Activated naive CD4-positive, alpha-beta T cell treated with anti-CD3 and anti-CD28 coated beads, Interleukin-2, amount 10 ng/mL, durations not matched to agents 5 hours and 36 hours (primary cell): ENCODE measurements at places on chromosomes 7 and 10. TPM values are rescaled to one million over a fixed set of nuclear protein-coding genes. Genes with fewer than 3 reads are reported as not detected.

NXPH1 gene
- total RNA-seq = not detected

SH2B2 gene
- total RNA-seq = 1.4 TPM

IQUB gene
- 0.10 TPM for total RNA-seq

INHBA gene
- 0.25 TPM for total RNA-seq

CYP3A7 gene
- not detected for total RNA-seq

FGFBP3 gene
- 1.6 TPM for total RNA-seq

TUBAL3 gene
- not detected for total RNA-seq

NSUN6 gene
- 22.7 TPM for total RNA-seq

PRKG1 gene
- total RNA-seq = not detected

WNT8B gene
- total RNA-seq = 0.38 TPM

ZC3HAV1L gene
- total RNA-seq = 15.2 TPM

ZCWPW1 gene
- 3.6 TPM for total RNA-seq

ERLIN1 gene
- 13.9 TPM for total RNA-seq

FAM25G gene
- not detected for total RNA-seq

NCF1 gene
- 5.2 TPM for total RNA-seq

SHLD2 gene
- 30.7 TPM for total RNA-seq

CRPPA gene
- 0.99 TPM for total RNA-seq

NKX2-3 gene
- total RNA-seq = not detected

FKBP6 gene
- not detected for total RNA-seq

LRRC18 gene
- not detected for total RNA-seq

CALML5 gene
- total RNA-seq = not detected

NPFFR1 gene
- not detected for total RNA-seq

UCMA gene
- total RNA-seq = not detected
